ENCODE measurements at places on chromosomes 6 and 20.

DNA sequence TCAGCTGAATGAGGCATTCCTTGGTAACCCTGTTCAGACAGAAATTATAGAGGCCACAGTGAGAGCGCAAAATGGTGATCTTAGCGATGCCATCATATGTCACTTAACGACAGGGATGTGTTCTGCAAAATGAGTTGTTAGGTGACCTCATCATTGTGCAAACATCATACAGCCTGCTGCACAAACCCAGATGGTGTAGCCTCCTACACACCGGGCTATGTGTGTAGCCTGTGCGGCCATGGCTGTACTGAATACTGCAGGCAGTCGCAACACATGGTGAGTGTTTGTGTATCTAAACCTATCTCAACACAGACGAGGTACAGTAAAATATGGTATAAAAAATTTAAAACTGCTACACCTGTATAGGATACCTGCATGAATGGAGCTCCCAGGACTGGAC is 234.1 kb upstream of the PMEPA1 start:
- no peak for DNase-seq

DNA sequence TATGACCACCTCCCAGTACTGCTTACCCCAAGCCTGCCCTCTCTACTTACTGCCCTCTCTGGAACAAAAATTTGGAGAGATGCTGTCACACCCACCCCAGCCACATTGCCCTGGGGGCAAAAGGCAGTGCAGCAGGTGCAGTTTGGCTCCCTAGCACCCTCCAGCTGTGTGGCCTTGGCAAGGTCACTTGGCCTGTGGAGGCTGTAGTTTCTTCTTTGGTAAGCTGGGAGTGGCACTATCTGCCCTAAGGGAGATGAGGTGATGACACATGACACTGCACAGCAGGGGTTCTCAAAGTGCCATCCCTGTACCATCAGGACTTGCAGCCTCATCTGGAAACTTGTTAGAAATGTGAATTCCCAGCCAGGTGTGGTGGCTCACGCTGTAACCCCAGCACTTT is 44.8 kb downstream of the TAF8 start:
- DNase-seq: no peak

DNA sequence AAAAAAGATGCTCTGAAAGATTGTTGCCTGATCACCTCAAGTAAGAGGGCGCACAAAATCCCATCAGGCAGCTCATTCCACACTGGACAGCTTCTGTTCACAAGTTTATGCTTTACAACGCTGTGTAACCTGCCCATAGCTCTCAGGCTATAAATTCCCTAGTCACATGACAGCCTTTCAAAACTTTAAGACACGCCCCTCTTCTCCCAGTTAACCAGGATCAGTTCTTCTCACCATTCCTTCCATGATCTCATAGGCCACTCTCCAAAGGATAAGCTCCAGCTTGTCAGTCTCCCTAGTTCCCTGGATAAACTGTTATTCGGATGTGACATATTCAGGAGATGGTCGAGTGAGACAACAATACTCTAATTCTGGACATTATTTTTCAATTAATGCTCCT is 15.0 kb downstream of the ADNP start:
- no peak for DNase-seq

GRCh38 chr20:3786126-3786484 is 435 bp downstream of the CENPB start:
- DNase-seq: no peak

- DNase-seq: no peak
Observed at GRCh38 chr6:34661357-34661756, 35.2 kb downstream of the ILRUN start.

DNA sequence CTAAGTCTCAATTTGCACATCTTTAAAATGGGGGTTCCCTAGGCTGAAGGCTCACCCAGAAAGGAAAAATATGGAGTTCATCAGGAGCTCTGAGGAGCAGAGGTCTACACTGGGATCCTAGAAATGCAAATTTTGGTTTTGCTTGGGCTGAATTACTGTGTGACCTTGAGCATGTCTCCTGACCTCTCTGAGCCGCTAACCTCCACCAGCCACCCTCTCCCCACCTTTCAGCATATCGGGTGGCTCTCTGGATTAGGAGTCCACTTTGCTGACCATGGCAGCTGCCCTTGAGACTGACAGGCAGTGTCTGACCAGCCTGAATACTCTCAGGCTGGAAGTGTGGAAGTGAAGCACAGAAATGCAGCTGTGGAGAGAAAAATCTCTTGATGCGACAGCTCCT is 165.9 kb upstream of the LRFN2 start:
- DNase-seq: no peak

- no peak for DNase-seq
Observed at GRCh38 chr20:29873946-29874345, 1383.5 kb upstream of the DEFB115 start.

DNA sequence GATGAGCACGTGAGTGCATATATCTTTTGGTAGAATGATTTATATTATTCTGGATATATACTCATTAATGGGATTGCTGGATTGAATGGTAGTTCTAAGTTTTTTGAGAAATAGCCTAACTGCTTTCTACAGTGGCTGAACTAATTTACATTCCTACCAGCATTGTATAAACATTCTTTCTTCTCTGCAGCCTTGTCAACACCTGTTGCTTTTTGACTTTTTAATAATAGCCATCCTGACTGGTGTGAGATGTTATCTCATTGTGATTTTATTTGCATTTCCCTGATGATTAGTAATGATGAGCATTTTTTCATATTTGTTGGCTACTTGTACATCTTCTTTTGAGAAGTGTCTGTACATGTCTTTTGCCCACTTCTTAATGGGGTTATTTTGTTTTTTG is 116.3 kb downstream of the ADTRP start:
- DNase-seq: no peak

DNA sequence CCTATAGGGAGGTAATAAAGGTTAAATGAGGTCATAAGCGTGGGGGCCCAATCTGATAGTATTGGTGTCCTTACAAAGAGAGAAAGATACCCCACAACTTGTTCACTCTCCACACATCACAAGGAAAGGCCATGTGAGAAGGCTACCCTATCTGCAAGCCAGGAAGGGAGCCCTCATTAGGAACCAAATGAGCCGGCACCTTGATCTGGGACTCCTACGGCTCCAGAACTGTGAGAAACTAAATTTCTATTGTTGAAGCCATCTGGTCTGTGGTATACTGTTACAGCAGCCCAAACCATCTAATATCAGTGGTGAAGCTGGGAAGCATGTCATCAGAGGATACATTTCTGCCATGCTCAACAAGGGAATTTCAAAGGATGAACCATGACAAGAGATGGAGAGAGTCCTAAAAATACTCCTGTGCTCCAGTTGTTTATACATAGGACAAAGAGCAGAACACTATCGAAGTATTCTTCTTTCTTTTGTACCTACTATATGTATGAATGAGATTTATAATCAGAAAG is 10.4 kb downstream of the COX7A2 start:
- DNase-seq: no peak

- no peak for DNase-seq
Observed at GRCh38 chr20:10004900-10005299, 29.9 kb upstream of the ANKEF1 start.

GRCh38 chr6:156256161-156256560 is 521.0 kb upstream of the ARID1B start:
- no peak for DNase-seq

DNA sequence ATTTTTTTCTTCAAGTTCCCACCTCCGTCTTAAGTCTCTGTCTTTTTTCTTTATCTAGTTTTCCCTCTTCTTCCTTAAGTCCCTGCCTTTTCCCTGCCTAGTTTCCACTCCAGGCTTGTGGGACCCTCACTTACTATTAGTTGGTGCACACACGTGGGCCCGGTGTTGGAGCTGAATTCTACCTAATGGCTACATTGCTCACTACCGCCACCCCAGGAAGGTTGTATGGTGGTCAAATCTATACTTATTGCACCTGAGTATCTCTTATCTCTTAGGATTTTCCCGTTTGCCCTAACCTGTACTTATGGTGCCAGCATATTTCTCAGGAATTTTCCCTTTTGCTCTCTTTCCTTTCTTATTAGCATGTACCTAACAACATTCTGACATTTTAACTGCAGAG is 692.8 kb downstream of the EPM2A start:
- no peak for DNase-seq

- DNase-seq: no peak
Observed at GRCh38 chr6:100751590-100751989, 129.5 kb downstream of the ASCC3 start.

DNA sequence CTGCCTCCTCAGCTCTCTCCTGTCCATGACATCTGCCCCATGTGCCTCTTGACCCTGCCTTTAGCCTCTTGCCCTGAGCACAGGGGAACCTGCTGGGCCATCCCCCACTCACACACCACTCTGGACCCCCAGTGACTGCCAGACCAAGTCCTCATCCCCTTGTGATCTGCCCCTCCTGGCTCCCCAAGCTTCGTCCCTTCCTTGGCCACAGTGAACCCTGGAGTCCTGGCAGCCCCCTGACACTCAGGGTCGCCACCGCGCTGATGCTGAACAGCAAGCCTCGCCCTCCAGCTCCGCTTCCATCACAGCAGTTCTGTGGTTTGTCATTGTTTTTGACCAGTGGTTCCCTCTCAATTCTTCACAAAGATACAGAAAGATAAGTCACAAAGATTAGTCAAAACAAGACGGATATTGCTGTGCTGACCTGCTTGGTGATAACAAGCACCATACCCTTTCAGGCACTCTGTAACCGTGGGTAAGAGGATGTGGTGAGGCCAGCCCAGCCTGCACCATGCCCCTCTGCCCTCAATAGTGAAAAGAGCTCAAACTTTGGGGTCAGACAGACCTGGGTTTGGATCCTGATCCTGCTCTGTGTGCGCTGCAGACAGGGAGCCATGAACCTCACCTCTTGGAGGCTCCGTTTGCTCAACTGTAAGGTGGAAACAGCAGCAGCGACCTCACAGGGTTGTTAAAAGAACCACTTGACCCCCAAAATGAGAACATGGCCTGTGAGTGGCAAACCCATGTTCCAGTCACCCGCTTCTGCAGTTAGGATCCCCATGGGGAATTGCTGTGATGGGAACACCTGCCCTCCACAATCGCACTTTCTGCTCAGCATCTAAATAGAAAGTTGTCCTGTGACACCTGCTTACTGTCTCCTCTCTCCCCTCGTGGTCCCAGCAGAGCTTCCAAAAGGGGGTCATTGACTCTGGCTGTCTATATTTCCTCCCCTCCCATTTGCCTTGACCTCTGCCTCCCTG is 114.5 kb downstream of the TOX2 start:
- peak; percentile 8 for DNase-seq

DNA sequence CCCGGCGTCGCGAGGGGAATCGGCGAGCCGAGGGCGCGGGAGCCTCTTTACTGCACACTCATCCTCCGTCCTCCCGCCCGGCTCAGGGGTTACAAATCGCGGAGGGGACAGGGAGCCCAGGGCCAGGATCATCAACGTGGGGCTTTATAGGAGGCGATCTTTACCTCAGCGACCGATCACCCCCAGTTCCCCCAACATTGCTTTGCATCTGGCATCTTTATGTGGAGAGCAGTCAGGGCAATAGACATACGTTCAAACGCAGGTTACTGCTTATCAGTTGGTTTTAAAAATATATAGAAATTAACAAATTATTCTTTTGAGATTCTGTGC is 634 bp downstream of the HSF2 start:
- DNase-seq: no peak

DNA sequence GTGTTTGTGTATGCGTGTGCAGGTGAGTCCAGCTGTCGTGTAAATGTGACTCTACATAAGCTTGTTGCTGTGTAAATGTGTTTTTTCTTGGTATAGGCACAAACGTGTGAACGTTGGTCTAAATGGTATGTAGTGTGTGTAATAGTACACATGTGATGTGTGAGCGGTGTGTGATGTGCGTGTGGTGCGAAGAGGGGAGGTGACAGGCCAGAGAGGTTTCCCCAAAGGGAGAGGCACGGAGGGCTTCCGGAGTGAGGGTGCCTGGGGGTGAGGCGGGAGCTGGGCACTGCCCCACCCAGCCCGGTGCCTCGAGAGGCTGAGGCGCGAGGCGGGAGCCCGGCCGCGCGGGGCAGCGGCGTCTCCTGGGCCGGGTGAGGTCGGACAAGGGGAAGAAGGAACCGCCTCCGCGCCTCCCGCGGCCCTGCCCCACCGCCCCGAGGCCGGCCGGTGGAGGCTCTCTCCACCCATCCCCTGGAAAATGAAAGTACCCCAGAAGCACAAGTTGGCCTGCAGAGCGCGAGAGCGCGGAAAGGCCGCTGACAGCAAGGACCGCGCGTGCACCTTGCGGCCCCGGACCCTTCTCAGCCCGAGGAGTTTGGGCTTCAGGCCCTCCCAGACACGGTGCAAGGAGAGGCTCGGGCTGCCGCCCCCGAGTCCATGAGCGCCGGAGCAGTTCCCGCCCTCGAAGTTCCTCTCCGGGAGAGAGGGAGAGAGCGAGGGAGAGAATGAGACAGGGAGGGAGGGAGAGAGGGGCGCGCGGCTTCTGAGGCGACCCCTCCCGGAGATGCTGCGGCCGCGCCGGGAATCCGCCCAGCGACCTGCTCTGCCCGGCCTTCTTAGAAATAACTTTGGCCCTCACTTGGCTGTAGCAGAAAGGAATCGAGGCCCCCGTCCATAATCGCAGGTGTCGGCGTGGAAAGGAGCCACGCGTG is 43.2 kb upstream of the OSTM1 start:
- DNase-seq: no peak

DNA sequence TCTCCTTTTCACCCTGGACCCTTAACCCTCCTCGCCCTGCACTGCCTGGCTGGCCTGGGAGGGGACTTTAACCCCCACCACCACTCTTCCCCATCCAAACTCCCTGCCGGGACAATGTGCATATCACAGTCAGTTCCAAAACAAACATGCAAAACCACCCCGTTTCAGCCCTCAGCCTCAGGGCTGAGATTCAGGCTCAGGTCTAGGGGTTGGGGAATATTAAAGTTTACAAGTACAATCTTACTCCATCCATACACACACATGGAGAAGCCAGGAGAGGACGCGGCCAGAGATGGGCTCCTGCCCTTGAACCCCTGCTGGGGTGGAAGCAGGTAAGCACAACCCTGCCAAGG is 534 bp downstream of the KIAA1755 start:
- no peak for DNase-seq

GRCh38 chr6:157885211-157885788 is 62.3 kb downstream of the SNX9 start:
- no peak for DNase-seq

- DNase-seq: no peak
Observed at GRCh38 chr20:38034961-38035360, 1.4 kb downstream of the RPRD1B start.

DNA sequence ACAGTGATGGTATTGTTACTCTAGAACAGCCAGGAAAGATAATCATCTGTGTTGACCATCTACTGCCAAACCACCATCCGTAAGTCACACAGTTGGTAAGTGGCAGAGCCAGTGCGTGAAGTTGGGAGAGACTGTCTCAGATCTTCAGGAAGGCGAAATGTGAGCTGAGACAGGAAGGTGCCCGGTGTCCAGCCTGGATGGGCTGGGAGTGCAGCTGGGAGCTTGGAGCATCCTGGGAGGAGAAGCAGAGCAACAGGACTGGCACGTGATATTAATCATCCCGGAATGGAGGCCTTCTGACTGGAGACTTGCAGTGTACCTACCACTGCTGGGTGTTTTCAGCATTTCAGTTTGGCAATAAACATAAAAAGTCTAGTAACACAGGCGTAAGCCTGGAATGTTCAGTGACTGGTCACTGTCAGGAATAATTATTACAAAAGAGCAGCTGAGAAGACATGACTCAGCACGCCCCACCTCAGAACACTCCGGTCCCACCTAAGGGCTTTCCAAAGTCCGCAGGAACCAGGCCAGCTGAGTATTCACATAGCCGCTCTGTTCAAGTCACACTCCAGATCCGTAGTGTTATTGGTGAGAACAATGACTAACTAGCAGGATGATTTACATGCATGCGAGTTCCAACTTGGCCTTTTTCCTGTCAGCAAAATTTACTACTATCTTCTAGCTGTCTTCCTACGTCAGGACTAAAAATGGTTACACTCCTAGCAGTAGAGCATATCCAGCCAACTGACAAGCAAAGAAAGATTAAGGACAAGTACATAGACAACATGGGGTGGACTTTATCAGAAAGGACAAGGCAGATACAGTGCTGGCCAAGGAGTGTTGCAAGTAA is 45.1 kb upstream of the PNRC1 start:
- no peak for DNase-seq

All from NCI-H1436 treated with DMSO at 0.1 percent for 48 hours (cell line).